ENCODE measurements at places on chromosomes 13 and 19. TPM values are rescaled to one million over a fixed set of nuclear protein-coding genes. Genes with fewer than 3 reads are reported as not detected.

- H3K4me1 ChIP-seq: no peaks in the 10 kb centered on the region
- H3K27ac ChIP-seq: no peak overlapping the region
- peak overlapping the region; percentile 39 for H3K4me3 ChIP-seq
- no peaks in the 10 kb centered on the region for H3K36me3 ChIP-seq
- H3K27me3 ChIP-seq: no peaks in the 10 kb centered on the region
Observed at GRCh38 chr13:105139048-105139379, 1396.4 kb downstream of the EFNB2 start.

SIAH3 gene
- total RNA-seq: not detected

MAST1 gene
- not detected for total RNA-seq

GRCh38 chr13:45280751-45281634, 60.0 kb downstream of the TPT1 start:
- peak; percentile 64 for DNase-seq
- H3K4me3 ChIP-seq: no peak overlapping the region
- H3K27me3 ChIP-seq: no peaks in the 10 kb centered on the region

APOC4 gene
- total RNA-seq: not detected

DNA sequence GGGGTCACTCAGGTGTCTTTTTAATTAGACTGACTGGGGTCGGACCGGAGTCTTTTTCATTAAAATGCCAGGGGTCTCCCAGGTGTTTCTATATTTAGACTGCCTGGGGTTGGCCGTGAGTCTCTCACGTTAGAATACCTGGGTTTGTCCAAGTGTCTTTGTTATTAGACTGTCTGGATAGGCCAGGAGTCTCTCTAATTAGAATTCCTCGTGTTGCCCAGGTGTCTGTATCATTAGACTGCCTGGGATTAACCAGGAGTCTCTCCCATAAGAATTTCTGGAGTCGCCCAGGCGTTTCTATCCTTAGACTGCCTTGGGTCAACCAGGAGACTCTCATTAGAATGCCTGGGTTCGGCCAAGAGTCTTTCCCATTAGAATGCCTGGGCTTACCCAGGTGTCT, 1445.7 kb downstream of the UQCRFS1 start:
- peaks cover 56% of the 10 kb centered on the region for H3K36me3 ChIP-seq
- no peak overlapping the region for H3K27ac ChIP-seq
- no peaks in the 10 kb centered on the region for H3K27me3 ChIP-seq
- no peak overlapping the region for H3K4me3 ChIP-seq

DNA sequence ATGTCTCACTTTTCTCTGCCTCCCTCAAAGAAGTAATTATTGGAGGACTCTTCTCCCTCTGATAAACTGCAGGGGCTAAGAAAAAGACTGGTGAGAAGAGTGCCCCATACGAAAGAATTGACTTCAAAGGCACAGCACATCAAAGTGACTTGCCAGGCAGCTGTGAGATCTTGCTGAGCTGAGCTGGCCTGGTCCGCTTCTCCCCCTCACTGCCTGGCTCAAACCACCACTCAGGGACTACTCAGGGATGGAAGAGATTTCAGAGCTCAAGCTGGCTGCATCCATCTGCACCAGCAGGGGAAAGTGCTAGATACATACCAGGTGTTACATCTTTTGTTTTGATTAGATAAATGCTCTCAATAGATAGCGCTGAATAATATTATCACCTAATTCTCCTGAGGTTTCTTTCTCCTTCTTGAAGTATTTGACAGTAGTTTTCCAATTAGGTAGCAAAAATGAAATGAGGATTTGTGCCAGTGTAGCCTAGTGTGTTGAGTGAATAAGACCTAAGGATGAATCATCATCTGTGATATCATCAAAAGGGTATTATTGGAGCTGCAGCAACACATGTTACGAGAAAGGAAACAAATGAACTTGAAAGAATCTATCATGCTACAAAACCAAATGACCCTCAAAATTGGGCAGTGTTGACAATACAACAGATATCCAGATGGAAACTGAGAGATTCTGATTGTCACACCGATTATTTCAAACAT, 379.8 kb downstream of the TBC1D4 start:
- H3K27me3 ChIP-seq: no peaks in the 10 kb centered on the region
- H3K36me3 ChIP-seq: no peaks in the 10 kb centered on the region
- no peak overlapping the region for H3K27ac ChIP-seq
- no peak overlapping the region for H3K4me3 ChIP-seq
- no peak for DNase-seq

- no peak overlapping the region for H3K4me3 ChIP-seq
- H3K27ac ChIP-seq: no peak overlapping the region
Observed at GRCh38 chr13:39567569-39567968, 35.4 kb downstream of the LHFPL6 start.

DNA sequence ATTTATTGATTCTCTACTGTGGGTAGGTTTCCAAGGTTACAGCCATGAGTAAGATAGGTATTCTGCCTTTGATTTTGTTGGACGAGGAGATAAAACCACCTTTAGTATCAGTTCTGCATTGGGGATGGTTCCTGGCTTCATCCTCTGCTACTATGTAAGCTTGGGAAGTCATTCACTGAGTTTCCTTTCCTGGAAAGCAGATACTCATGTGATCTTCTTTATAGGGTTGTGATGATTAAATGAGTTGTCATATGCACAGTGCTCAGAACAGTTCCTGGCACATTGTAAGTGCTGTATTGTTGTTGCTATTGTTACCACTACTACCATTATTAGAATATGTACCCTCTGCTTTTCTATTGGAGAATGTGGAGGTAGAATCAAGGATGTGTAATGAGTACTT, 13.1 kb upstream of the WTIP start:
- H3K36me3 ChIP-seq: peaks cover 10% of the 10 kb centered on the region
- no peak overlapping the region for H3K27ac ChIP-seq
- no peaks in the 10 kb centered on the region for H3K4me1 ChIP-seq
- no peak overlapping the region for H3K4me3 ChIP-seq
- no peaks in the 10 kb centered on the region for H3K27me3 ChIP-seq
